Stimulated activated CD8-positive, alpha-beta memory T cell treated with anti-CD3 and anti-CD28 coated beads, Interleukin-7, amount 100 ng/mL, for 24 hours (primary cell): ENCODE measurements at places on chromosomes 5 and 9.

DNA sequence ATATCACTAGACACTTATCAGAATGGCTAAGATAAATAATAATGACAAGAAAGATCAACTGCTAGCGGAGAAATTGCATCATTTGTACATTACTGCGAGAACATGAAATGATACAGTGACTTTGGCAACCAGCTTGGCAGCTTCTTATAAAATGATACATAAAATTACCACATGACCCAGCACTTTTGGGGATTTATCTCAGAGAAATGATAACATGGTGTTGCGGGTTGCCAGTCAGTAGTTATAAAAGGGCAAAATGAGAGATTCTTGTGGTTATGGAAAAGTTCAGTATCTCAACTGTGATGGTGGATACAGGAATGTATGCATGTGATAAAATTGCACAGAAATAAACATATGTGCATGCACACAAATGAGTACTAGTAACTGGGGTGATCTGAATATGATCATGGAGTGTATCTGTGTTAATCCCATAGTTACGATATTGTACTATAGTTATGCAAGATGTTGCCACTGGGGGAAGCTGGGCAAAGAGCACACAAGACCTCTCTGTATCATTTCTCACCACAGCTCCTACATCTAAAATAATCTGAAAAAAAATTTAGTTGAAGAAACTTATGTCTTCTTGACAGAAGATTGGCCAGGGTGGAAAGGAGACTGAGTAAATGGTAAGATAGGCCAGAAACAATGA lies 128.9 kb downstream of the NXNL2 start:
- DNase-seq: no peak

GRCh38 chr9:124512806-124513204 lies 5.6 kb upstream of the NR5A1 start:
- DNase-seq: no peak

GRCh38 chr5:77255617-77256016 lies 45.1 kb downstream of the PDE8B start:
- DNase-seq: no peak

DNA sequence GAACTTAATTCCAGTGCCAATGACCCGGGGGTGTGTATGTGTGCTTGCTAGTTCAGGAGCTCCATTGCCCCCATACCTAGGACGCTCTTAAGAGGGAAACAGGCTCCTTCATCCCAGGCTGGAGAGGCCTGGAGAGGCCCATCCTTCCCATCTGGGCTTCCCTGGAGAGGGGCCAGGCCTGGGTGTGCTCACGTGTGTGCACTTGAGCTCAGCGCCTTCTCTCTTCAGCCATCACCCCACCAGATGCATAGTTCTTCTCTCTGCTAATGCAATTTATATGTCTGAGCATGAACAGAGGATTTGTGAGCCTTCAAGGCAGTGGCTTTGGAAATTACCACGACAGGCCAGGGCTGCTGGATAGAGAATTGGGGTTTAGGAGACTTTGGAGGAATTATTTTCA lies 48.6 kb upstream of the SHB start:
- DNase-seq: no peak

- no peak for DNase-seq
Measured at GRCh38 chr9:93326056-93326455, 125.4 kb upstream of the FAM120A start.

DNA sequence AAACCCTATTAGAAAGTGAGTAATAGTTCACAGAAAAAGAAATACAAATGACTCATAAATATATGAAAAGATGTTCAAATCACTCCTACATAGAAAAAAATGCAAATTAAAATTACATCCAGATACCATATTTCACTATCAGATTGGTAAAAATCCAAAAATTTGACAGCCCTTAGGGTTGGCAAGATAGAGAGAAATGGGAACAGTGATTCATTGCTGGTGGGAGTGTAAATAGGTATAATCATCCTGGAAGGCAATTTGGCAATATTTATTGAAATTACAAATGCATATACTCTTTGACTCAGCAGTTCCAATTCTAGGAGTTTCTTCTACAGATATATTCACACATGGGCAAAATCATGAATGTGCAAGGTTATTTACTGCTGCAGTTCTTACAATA lies 273.5 kb downstream of the NR2F1-AS1 start:
- no peak for DNase-seq
